ENCODE measurements at places on chromosomes 2 and 18.

DNA sequence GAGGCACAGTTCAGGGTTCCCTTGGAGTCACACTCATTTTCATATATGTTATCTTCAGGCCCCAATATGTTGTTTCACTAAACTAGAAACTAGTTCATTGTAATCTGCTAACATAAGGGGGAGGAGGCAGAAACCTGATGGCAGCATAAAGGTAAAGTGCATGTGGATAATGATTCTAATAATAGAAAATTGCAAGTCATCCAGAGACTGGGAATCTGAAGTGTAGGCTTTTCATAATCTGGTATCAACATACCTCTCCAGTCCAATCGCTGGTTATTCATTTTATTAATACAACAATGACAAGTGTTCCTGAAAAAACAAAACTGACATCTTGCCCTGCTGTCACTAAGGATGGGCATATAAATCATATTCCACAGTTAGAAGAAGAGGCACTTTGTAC, 326.3 kb upstream of the ZNF804A start:
- no peak for DNase-seq

DNA sequence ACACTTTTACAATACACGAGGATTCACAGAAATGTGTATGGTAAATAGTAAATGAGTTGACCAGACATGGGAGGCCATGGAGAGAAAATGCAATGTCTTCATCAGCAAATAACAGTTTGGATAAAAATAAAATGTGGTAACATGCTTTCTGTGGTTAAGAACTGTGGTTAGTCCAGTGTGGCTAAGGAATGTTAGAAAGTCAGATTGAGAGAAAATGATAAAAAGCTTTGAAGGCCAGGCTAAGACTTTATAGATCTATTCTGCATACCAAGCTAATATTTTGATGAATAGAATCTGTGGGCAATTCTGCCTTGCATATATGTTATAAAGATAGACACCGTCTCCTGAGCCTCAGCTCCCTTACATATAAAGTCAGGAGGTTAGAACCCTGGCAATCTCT, 215.9 kb downstream of the SOX11 start:
- DNase-seq = no peak

GRCh38 chr18:1304392-1304992, 399.8 kb downstream of the ADCYAP1 start:
- no peak for DNase-seq

GRCh38 chr2:64655873-64656272, 2.2 kb upstream of the SERTAD2 start:
- no peak for DNase-seq
